ENCODE measurements at places on chromosomes 1 and 21.

- DNase-seq, result no peak
Measured at GRCh38 chr1:75937034-75937433, 4.8 kb upstream of the ASB17 start.

DNA sequence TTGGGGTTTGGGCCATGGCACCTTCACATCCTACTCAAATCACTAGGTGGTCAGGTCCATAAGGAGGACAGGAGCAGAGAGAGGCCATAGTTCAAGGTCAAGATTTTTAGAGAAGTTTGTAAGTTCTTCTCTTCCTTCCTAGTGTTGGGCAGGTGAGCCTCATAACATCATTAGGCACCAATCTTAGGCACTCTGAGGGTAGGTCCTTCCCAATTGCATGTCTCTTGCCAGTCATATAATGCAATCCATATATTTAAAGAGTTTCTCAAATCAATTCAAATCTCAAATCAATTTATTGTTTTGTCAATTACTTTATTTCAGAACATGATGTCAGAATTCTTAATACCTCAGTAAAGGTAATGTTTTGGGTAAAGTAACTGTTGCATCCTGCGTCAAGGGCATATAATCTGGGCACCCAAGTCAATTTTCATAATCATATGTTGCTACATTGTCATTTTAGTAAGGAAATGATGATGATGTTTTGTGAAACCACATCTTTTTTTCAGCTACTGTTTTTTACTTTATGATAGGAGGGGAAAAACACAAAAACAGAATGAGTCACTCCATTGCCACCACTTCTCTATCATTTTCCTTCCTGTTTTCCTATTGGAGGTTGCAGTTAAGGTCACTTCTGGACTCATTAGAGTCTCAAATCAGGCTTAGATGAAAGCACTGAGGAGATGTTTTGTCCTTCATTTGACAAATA is 122.7 kb downstream of the UCHL5 start:
- no peak for DNase-seq

- DNase-seq, result no peak
Measured at GRCh38 chr1:248306103-248306502, 2.9 kb upstream of the OR2T12 start.

- DNase-seq, result no peak
Measured at GRCh38 chr1:233379869-233380438, 52.4 kb downstream of the MAP3K21 start.

DNA sequence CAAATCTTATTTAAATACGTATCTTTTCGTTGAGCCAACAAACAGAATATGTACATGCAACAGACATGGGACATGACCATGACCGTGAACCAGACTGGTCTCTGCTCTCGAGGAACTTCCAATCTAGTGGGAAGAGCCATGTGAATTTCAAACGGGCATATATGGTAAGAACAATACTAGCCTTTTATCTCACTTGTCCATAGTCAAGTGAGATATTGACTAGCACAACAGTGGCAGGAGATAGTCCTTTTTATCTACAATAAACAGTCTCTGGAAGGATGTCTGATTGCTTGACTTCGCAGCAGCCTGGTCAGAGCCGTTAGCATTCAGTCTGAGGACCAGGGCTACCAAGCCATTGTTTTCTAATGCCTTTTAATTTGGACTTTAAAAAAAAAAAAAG is 12.6 kb upstream of the PLA2G2C start:
- DNase-seq, result no peak

DNA sequence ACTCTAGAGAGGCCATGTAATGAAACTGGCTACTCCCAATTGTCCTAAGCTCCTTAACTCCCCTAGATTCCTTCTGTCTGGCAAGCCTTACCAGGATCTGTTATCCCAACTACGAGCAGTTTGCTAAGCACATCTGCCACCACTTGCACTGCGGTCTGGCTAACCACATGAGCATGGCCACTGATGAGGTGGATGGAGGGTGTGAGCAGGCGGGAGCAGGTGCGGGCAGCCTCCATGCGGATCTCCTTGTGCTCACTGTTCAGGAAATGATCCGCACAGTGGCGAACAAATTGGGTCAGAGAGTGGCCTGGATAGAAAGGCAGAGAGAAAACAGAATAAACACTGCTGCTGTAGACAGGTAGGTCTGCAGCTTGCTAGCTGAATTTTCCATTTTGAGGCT is 24.0 kb downstream of the MTOR start:
- no peak for DNase-seq

GRCh38 chr1:119713749-119714456 is 2.2 kb downstream of the PHGDH start:
- DNase-seq, result no peak

- no peak for DNase-seq
Measured at GRCh38 chr1:200131551-200132125, 104.1 kb downstream of the NR5A2 start.

DNA sequence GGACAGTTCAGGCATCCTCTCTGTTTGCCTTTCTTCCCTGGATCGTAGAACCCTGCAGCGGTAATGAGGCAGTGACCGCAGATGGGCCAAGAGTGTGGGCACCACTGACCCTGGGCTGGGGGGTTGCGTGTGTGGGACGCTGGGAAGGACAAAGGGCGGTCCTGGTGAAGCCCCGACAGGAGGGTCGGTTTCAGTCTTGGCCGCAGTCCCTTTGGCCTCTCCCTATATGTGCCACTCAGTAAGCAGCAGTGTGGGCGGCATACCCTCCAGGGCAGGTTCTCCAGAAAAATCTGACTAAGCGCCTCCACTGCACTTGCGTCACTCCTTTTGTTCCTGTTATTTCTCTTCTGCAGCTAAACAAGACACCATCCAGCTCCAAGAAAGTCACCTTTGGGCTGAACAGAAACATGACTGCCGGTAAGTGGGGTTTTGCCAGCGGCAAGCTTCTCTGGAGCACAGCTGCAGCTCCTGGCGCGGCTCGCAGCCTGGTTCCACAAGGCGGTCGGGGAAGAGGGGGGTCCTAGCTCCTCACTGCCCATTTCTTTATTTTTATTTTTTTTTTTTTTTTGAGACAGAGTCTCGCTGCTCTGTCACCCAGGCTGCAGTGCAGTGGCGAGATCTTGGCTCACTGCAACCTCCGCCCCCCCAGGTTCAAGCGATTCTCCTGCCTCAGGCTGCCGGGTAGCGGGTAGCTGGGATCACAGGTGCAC is 27.7 kb upstream of the PDXK start:
- no peak for DNase-seq

GRCh38 chr1:33180226-33180910 is 1.5 kb downstream of the TRIM62 start:
- no peak for DNase-seq

DNA sequence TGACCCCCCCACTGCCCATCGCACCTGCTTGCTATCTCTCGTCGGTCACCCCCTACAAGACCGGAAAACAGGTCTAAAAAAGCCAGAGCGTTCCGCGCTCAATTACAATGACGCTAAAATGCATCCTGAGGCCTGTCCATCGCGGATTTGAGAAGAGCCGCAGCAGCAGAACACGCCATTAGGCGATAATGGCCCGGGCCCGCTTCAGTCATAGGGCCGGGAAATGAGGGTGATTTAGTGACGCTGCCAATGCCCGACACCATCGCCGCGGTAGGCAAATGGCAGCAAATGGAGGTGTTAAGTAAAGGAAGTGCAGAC is 64.1 kb upstream of the SSX2IP start:
- no peak for DNase-seq

DNA sequence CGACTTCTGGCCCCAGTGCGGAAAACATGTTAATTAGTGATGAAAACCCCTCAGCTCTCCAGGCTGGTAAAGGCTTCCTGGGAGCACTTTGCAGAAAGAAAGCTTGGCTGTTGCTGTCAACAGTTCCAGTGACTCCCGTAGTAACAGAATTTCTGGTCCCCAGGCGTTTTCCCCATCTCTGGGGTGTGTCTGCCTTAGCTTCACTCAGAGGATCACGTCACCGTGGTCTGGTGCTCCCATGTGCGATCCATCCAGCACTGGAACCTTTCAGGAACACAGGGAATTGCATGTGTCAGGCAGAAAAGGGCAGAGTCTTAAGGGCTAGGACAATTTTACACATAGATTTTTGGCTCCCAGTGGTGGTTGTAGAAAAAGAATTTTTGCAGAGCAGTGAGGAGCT is 470.4 kb upstream of the USP24 start:
- no peak for DNase-seq

- no peak for DNase-seq
Measured at GRCh38 chr1:25566730-25567341, 23.4 kb downstream of the LDLRAP1 start.

DNA sequence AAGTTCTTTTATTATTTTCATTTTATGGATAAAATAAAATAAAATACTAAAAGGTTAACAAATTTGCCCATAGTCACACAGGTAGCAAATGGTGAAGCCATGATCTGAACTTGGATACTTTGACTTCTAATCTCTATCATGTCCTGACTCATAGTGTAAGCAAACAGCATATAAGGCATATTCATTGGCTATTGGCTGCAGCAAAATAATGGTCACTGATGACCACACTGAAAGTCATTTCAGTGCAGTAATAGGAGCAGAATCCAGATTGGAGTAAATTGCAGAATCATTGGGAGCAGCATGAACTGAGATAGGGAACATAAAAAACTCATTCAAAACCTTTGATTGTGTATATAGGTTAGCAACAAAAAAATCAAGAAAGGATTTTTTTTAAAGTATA is 262.9 kb downstream of the PLA2G4A start:
- DNase-seq, result no peak

DNA sequence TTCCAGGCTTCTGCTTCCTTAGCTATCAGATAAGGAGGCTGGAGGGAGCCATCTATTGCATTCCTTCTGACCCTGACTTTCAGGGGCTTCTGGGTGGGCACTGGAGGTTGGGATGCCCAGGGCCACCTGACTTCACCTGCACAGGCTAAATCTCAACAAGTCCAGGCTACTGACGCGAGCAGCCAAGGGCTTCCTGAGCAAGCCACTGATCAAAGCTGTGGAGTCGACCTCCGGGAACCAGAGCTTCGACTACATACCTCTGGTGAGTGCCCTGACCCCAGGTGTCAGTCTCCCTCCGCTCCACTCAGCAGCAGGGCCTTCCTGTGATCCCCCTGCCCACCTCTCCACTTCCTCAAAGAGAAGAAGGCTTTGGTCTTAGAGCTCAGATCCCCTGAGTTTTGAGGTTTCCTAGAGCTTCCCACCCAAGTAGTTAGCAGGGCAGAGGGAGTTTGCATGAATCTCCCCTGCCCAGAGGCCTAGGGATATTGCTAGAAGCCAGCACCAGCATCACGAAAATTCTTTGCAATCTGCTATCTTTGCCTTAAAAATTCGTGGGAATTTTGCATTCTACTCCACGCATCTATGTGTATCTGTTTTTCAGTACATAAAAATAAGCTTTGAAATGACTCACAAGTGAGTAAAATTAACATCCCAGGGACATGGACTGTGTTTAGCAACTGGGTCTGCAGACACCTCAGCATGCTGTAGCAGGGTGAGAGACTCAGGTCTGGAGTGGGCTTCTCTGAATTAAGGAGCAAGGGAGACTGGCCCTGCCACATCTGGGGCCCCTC is 61.4 kb downstream of the VWA5B1 start:
- no peak for DNase-seq

DNA sequence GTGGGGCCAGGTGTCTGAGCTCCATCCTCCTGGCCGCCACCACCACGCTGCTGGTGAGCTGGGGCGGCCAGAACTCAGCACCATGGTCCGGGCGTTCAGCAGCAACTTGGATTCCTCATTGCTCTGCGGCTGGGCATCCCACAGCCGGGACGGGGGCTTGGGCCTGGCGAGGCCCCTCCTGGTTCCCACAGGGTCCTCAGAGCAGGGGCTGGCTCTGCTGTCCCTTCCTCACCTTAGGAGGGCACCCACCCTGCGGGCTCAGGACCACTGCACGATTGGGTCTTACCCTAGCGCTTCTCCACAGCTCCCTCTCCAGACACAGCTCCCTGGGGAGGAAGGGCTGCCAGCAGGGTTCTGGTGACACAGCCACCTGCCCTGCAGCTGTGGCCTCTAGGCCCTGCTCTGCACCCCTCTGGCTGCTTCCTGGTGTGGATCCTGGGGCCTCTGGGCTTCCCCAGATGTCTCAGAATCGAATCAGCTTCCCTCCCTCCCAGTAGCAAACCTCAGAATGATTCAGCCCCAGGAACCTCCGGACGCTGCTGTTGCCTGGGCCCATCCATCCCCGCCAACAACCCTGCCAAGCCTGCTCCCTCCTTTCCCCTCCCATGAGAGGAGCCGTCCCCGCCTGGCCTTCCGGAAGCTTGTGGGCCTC is 25.0 kb downstream of the CRYAA start:
- DNase-seq, result no peak

DNA sequence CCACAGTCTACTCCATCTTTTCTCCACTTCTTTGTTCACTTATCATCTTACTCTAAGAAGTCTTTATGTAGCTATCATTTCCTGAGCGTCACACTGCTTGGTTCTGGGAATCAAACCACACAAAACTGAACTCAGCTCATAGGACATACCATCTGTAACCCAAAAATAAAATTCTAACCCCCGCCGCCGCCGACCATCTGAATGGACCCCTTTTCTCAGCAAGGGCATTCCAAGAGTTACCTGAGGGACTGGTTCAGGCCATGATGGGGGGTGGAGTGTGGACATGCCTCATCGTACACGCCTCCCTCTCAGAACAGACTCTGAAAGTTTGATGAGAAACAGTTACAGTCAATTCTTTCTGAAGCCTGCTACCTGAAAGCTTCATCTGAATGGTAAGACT is 12.6 kb upstream of the CHI3L2 start:
- no peak for DNase-seq

- DNase-seq, result no peak
Measured at GRCh38 chr1:86858524-86859261, 55.2 kb downstream of the SELENOF start.

DNA sequence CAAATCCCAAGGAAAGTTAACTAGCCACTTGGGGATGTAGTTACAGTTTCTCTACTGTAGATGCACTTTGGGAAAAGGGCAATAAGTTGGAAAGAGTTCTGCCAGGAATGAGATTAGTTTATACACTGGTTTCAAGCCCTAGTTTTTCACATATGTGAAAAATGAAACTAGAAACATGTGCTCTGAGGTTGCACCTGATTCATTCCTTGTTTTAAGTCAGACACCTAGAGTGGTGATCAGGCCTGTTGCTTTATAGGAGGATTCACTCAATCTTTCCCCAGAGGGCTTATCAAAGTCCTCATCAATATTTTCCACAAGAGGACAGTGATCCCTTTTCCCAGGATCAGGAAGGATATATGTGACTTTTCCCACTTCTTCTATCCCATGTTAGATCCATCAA is 515.9 kb upstream of the PKN2 start:
- DNase-seq, result no peak

DNA sequence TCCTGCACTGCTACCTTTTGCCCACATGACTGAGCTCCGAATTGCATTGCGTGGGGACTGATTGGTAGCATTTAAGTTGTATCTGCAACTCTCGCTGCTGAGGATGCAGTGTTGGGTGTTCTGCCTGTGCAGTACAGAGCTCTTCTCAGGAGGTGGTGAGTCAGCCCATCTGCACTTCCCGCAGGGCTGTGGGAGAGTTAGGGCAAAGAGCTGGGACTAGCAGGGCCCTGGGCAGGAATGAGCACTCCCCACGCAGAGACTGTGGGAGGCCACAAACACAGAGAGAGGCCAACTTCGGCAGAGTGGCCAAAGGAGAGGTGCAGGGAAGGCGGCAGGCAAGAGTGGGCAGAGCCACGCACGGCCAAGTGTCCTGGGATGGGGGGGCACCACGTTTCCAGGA is 244.7 kb downstream of the SIPA1L2 start:
- no peak for DNase-seq

Data from activated CD4-positive, alpha-beta T cell treated with anti-CD3 and anti-CD28 coated beads for 24 hours (primary cell).